ENCODE measurements at places on chromosomes 16 and 17. TPM values are rescaled to one million over a fixed set of nuclear protein-coding genes. Genes with fewer than 3 reads are reported as not detected.

NBR1 gene
- 77.7 TPM for polyA plus RNA-seq

MT1X gene
- polyA plus RNA-seq = not detected

GRCh38 chr17:36182176-36183000 is 6.0 kb upstream of the TBC1D3B start:
- no peak for DNase-seq

- peak; percentile 40 for DNase-seq
Observed at GRCh38 chr16:84844049-84844350, 24.2 kb downstream of the CRISPLD2 start.

DNA sequence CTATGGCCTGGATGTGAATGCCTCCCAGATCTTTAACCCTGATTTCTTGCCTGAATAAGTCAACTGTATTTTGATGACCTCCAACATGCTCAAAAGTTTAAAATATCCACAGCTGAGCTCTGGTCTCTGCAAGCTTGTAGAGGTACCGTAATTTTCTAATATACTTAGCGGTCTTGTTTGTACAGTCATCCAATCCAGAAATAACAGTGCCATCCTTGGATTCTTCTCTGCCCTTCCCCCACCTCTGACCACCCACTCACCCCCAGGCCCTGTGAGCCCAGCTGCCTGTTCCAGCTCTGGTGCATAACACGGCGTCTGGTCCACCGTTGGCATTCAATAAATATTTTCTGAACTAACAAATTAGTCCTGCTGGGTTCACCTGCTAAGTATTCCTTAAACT is 113.1 kb downstream of the SDK2 start:
- no peak for DNase-seq

All from muscle of arm (tissue), 14 donors.